Stimulated activated CD4-positive, alpha-beta T cell treated with anti-CD3 and anti-CD28 coated beads, TNF-alpha, amount 100 ng/mL, for 4 hours (primary cell): ENCODE measurements at places on chromosomes 13 and 19.

GRCh38 chr13:110103026-110103425, 203.9 kb downstream of the COL4A1 start:
- DNase-seq: no peak

GRCh38 chr13:40755082-40755700, 15.8 kb downstream of the MRPS31 start:
- DNase-seq: no peak

- DNase-seq: no peak
Observed at GRCh38 chr13:111202745-111203144, 87.6 kb downstream of the ARHGEF7 start.

GRCh38 chr13:75202981-75203380, 279.0 kb downstream of the TBC1D4 start:
- DNase-seq: no peak

DNA sequence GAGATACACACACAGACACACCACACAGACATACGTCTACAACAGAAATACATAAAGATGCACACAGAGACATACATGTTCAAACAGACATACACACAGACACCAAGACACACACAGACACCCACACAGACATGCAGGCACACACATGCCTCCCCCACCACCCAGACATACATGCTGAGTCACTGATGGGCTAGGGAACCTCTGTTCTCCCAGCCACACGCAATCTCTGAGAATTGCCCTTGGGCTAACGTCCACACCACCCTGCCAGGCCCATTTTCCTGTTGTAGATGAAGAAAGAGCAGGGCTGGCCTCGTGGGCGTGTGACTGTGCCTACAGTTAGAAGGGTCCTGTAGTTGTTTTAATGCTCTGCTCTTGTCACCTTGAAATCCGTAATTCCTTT, 261.9 kb downstream of the KCNRG start:
- DNase-seq: no peak

DNA sequence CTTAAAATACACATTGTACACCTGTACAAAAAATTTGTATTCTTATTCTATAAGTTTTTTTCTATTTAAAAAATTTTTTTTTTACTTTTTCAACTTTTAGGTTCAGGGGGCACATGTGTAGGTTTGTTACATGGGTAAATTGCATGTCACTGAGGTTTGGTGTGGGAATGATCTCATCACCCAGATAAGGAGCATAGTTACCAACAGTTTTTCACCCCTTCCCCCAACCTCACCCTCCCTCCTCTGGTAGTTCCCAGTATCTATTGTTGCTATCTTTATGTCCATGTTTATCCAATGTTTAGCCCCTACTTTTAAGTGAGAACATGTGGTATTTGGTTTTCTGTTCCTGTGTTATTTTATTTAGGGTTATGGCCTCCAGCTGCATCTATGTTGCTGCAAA, 89.9 kb downstream of the CDK8 start:
- no peak for DNase-seq

DNA sequence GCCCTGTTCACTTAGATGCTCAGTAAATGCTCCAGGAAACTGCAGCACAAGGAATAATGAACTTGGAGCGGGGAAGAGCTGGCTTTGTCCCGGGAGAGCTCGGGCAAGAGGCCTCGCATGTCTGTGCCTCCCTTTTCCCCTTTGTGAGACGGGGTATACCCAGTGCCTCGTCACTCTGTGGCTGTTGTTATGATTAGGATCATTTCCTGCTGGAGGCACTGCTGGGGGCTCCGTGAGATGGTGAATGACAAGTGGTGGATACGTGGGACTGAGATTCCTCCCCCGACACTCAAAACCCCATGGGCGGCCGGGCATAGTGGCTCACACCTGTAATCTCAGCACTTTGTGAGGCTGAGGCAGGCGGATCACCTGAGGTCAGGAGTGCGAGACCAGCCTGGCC, 1.1 kb upstream of the PLVAP start:
- DNase-seq: no peak

DNA sequence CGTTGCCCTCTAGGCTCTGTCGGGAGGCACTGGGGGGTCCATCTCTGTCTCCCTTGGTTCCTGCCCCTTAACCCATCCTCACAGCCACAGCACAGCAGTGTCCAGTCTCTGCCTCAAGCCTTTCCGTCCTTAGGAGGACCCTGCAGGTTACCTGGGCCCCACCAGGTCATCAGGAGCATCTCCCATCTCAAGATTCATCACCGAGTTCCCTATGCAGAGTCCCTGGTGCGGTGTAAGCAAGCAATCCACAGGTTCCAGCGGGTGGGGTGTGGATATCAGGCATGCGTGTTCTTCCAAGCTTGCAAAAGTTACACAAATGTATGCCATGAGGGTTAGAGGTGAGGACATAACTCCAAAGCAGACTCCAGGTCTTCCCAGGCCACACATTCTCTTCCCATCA, 20.9 kb upstream of the GAS6 start:
- DNase-seq: no peak

DNA sequence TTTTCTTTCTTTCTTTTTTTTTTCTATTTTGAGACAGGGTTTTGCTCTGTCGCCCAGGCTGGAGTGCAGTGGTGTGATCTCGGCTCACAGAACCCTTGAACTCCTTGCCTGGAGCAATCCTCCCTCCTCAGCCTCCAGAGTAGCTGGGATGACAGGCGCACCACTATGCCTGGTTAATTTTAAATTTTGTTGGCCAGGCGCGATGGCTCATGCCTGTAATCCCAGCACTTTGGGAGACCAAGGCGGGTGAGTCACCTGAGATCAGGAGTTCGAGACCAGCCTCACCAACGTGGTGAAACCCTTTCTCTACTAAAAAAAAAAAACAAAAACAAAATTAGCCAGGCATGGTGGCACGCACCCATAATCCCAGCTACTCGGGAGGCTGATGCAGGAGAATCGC, 8.7 kb upstream of the SBNO2 start:
- DNase-seq: no peak

DNA sequence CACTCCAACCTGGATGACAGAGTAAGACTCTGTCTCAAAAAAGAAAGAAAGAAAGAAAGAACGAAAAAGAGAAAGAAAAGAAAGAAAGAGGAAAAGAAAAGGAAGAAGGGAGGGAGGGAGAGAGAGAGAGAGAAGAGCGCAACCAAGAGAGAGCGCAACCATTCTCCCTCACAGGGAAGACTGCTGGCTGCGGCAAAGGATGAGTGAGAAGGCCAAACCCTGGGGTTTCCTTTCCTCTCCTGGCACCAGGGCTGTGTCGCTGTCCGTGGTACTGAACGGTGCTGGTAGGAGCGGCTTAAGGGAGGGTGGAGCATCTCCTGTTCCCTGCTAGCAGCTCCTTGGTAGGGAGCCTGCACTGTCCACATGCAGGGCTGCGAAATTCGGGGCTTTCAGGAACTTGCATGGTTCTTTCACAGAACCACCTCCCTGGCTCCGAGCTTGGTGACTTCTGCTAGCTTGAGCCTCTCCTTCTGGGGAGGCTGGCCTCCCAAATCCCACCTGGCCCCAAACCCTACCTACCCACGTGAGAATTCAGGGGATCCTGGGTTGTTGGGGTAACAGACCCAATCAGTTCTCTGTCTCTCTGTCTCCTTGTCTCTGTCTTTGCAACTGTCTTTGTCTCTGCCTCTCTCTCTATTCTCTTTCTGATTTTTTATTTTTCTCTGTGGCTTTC, 51.1 kb upstream of the ZNRF4 start:
- DNase-seq: no peak

DNA sequence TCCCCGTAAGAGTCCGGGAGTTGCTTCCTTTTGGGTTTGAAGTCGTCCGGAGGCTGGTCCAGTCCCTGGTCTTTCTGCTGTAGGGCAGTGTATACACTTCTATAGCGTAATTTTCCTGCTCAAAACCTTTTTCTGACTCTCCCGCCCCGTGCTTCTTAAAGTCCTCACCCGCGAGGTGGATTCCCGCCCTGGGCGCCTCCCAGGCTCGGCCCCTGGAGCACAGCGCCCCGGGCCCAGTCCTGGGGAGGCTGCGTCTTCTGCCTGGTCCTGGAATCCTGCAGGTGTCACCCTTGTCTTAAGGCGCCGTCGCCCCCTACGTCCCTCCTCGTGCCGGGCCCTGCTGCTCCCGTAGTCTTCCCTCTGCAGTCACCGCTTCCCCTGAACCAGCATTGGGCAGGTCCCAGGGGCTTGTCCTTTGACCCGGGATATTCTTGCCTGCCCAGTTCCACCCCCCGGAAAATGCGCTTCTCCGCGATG, 34.4 kb upstream of the ZNF808 start:
- DNase-seq: no peak

DNA sequence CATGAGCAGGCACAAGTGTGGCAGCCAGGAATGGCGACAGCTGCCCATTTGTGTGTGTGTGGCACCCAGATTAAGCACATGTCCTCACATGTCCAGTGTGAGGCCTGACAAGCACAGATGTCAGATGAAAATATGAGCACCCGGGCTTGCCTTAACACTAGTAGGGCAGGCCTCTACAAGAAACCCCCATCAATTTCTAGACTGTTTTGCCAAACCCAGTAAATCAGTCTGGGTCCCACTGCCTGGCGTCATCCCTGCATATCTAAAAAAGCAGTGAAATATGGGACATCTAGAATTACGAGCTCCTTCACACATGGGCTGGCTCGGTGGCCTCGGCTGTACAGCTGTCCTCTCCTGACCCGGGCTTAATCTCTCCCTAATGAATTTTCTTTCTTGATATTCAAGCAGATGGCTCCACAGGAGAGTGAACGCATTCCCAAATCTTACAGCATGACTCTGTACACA, 432.7 kb downstream of the FOXO1 start:
- no peak for DNase-seq
